ENCODE measurements at places on chromosomes 16 and 17. TPM values are rescaled to one million over a fixed set of nuclear protein-coding genes. Genes with fewer than 3 reads are reported as not detected.

NTN1 gene
- 0.14 TPM for total RNA-seq

MT1F gene
- 8.0 TPM for total RNA-seq

SLC13A2 gene
- not detected for total RNA-seq

DNA sequence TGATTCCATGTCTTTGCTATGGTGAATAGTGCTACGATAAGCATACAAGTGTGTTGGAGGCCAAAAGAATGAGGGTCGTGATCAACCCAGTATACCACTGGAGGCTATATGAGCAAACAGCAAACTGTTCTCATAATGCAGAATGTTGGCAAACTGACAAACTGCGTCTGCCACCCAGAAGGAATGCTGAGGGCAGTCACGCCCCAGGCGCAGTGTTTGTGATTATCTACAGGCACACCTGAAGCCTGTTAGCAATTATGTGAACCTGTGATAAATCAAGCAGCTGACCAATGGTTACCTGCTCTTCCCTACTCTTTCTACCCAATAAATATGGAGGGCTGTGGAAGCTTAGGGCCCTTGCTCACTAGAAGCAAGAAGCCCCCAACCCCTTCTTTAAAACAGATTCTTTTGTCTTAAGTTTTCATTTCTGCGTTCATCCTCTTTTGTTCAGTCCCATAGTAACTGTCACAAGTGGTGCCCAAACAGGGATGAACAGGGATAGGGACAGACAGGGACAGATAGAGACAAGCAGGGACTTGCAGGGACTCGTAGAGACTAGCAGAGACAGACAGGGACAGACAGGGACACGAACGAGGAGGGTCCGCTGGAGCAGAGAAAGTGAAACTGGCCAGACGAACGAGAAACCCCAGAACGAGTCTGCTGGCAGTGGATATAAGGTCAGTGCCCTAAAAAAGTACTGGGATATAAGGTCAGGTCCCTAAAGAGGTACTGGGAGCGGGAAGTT, 25.1 kb downstream of the CD300LG start:
- no peaks in the 10 kb centered on the region for H3K4me1 ChIP-seq
- H3K4me3 ChIP-seq, result no peak overlapping the region
- peaks cover 6% of the 10 kb centered on the region for H3K27me3 ChIP-seq
- H3K36me3 ChIP-seq, result no peaks in the 10 kb centered on the region

GUCY2D gene
- not detected for total RNA-seq

GRCh38 chr17:75901727-75902126, 3.0 kb downstream of the MRPL38 start:
- H3K27ac ChIP-seq, result no peak overlapping the region
- no peaks in the 10 kb centered on the region for H3K27me3 ChIP-seq
- H3K36me3 ChIP-seq, result peaks cover 39% of the 10 kb centered on the region
- no peak for DNase-seq

Measured in natural killer cell (primary cell).